ENCODE measurements at places on chromosomes 1 and 21. TPM values are rescaled to one million over a fixed set of nuclear protein-coding genes. Genes with fewer than 3 reads are reported as not detected.
A peak's percentile ranks its signal among the peaks of the same experiment; 100 is the strongest.

The OSCP1 gene
- total RNA-seq: 1.4 TPM

The NOS1AP gene
- 1.8 TPM for total RNA-seq

DNA sequence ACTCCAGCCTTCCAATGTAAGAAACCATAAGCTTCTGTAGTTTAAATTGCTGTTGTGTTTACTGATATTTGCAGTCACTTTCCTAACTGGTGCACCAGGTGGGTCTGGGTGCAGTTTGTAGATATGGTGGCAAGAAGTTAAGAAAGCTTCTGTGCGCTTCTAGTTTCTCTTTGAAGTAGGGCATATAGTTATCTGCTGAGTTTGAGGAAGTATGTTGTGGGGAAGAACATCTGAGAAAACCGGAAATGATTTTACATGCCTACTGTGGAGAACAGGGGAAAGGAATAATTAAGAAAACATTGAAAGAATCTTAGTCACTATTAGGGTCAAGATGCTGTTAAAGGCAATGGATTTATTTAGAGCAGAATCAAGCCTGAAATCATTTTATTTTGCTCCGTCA is 14.9 kb upstream of the SLC44A5 start:
- DNase-seq: peak; percentile 37

GRCh38 chr1:183417772-183418491 is at the start of gene NMNAT2:
Gene NMNAT2, minus strand, starts transcription at chr1:183418380. Its CDS starts 113 bp downstream, at chr1:183418267.
- DNase-seq: peak; percentile 29

DNA sequence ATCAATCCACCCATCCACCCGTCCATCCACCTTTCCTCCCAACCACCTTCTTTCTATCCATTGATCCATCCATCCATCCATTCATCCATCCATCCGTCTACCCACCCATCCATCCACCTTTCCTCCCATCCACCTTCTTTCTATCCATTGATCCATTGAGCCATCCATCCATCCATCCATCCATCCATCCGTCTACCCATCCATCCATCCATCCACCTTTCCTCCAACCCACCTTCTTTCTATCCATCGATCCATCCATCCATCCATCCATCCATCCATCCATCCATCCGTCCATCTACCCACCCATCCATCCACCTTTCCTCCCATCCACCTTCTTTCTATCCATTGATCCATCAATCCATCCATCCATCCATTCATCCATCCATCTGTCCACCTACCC is 5.1 kb upstream of the EDN2 start:
- DNase-seq: no peak

DNA sequence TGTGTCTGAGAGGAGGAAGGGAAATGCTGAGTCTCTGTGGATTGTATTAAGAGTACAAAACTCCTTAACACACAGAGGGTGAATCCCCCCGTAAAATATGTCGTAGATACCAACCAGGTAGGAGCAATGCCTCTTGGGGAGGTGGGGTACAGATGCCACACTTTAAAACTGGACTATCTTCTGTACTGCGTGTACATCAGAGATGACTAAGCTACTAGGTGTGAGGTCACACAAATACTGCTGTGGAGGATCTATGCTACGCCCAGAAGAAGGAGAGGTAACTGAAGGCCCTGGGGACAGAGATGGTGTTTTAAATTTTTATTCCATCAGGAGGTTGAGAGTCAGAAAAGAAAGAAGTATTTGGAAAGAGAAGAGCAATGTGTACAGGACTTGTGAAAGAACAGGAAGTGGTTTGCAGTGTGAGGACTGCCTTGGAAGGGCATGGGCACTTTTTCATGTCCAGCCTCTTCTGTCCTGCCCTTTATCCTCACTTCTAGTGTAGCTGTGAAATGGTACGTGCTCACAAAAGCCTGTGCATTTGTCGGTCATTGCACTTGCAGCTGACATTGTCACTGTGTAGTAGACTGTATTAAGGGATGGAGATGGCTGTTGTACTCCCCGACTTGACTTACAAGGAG is 287.8 kb upstream of the CHRM3 start:
- DNase-seq: peak; percentile 6

- no peak for DNase-seq
Observed at GRCh38 chr1:28173980-28174297, 2.6 kb downstream of the PTAFR start.

GRCh38 chr1:209743145-209743482 is 12.7 kb upstream of the TRAF3IP3 start:
- peak; percentile 75 for DNase-seq

DNA sequence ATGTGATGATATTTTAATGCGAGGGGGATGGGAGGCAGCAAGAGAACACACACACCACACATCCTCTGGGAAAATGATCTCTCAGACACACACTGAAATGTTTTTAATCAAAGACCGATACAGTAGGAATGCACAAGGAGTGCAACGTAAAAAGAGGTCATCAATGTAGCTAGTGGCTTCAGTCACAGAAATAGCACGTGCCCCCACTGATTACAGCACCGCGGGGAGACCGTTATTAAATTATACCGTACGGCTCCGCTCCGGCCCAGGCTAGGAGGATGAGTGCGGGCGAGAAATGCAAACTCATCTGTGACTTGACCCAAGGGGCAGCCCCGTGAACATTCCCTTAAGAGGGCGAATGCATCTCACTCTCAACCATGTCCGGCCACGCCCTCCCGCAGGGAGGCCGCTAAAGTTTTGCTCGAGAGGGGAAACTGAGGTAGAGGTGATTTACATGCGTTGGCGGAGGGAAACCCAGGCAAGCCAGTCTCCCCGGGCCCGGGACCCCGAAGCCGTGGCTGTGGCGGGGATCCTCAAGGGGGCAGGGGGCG is 552 bp downstream of the UBR4 start:
- peak; percentile 32 for DNase-seq

The NDUFV3 gene
- 57.5 TPM for total RNA-seq
